ENCODE measurements at places on chromosomes 4 and X.
A peak's percentile ranks its signal among the peaks of the same experiment; 100 is the strongest.

GRCh38 chrX:121256647-121257046 lies 209.2 kb downstream of the GLUD2 start:
- no peak for DNase-seq

GRCh38 chrX:78375894-78376293 lies 48.5 kb upstream of the CYSLTR1 start:
- DNase-seq, result peak; percentile 4

GRCh38 chr4:122412547-122412946 lies 33.7 kb downstream of the ADAD1 start:
- no peak for DNase-seq

- DNase-seq, result peak; percentile 84
Measured at GRCh38 chr4:55866290-55866907, 13.0 kb downstream of the EXOC1 start.

DNA sequence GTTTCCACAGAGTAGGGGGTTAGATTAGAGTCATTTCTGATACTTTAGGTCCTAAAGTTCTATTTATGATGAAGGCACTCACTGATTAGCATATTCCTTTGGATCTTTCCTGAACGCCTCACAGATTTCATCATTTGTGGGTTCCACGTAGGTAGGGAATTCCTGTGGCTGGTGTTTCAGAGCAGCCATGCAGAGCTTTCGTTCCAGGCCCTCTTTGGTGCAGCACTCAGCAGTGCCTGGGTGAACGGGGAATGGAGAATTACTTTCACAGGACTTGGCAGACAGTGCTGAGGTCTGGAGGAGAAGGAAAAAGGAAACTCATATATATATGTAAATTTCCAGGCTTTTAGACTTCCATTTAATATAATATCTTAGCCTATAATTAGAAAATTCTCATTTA lies 18.5 kb downstream of the GC start:
- DNase-seq, result peak; percentile 80

GRCh38 chr4:139849219-139849618 lies 183.6 kb downstream of the MGST2 start:
- DNase-seq, result no peak

DNA sequence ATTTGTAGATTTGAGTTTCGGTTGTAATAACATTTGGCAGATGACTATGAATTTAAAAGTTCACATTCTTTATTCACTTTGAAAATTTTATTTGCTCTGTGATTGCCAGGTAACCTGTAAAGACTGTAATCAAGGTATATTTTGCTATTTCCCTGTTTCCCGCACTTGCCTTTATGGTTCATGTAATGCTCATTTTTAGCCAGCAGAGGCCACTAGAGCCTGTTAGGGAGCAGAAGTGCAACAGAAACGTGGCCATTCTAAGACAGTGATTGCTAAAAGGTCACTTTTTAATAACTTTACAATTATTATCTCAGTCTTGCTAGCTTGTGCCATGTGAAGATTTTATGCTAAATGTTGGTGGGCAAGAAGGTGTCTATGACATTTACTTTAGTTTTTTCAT lies 12.4 kb downstream of the YIPF6 start:
- DNase-seq, result peak; percentile 57

- DNase-seq, result no peak
Measured at GRCh38 chr4:124890522-124890921, 178.0 kb upstream of the ANKRD50 start.

GRCh38 chr4:88177983-88178625 lies 19.7 kb upstream of the ABCG2 start:
- peak; percentile 93 for DNase-seq

DNA sequence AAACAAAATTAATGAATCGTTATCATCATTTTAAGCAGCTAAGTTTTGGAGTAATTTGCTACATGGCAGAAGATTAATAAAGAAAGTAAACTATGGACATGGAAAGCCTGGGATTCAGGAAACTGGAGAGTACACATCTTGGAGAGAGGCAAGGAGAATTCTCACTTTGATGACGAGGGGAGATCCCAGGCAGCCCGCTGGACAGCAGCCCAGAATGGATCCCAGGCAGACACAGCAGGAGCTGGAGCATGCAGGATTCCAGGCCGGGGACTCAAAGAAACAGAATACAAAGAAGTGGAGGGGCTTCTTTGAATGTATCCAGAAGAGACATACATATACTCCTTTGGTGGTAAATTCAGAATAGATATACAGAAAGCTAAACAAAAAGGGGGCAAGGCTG lies 118.0 kb upstream of the ATP6AP2 start:
- no peak for DNase-seq

DNA sequence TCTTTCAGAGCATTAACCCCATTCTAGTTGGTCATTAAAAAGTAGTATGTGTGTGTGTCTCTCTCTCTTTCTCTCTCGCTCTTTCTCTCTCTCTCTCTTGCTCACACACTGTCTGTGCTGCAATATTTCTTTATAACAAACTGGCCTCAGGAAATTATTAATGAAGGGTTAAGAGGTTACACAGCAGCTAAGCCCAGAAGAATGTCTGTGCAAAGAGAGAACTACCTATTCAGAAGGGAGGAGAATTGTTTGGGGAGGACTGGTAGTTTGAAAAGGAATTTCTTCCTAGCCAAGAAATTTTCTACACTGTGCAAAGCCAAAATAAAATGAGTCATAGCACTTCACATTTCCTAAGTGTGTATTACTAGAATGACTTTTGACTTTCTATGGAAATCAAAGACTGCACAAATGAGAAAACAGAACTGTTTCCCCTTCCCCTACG lies 22.2 kb downstream of the PDGFC start:
- peak; percentile 99 for DNase-seq

DNA sequence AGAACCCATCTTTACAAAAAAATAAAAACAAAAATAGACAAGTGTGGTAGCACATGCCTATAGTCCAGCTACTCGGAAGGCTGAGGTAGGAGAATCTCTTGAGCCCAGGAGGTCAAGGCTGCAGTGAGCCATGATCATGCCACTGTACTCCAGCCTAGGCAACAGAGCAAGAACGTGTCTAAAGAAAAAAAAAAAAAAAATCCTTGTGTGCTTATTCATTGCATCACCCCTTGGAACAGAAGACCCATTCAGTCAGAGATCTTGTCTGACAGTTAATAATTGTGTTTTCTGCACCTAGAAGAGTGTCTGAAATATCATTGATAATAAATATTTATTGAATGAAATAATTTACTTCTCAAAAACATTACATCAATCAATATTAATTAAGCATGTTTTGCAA lies 97.4 kb upstream of the TBL1X start:
- DNase-seq, result no peak

GRCh38 chr4:143346206-143346605 lies 9.5 kb downstream of the GAB1 start:
- DNase-seq, result peak; percentile 91

- DNase-seq, result peak; percentile 7
Measured at GRCh38 chrX:124028182-124028581, 66.7 kb downstream of the STAG2 start.

- no peak for DNase-seq
Measured at GRCh38 chr4:175927121-175927520, 115.1 kb upstream of the GPM6A start.

Data from kidney tubule cell (primary cell).